Bronchial epithelial cell (primary cell): ENCODE measurements at places on chromosomes 2 and 18.

GRCh38 chr2:74290066-74290465 lies 53.1 kb downstream of the SLC4A5 start:
- no peak for DNase-seq

- DNase-seq = peak; percentile 69
Measured at GRCh38 chr2:85602476-85603234, at the start of gene TMEM150A. Gene TMEM150A (minus strand): TSS chr2:85602698. CDS start chr2:85601948, 750 bp downstream.

GRCh38 chr18:79930020-79930642 lies 21.3 kb downstream of the SLC66A2 start:
- no peak for DNase-seq

DNA sequence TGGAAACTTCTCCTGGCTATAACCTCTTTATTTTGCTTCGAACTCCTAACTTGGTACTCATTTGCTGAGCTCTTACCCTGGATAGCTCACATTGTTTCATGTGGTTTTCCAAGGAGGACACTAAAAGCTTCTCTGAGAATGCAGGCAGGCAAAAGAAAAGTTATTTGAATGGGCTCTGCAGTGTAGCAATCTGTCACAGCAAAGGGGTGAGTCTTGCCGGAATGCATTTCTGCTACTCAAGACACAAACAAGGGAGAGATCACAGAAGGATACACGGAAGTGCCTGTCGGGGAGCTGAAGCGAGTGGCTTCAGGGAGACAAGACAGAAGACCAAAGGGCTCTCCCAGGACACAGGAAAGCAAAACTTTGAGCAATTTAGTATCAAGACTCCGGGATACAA lies 265.4 kb downstream of the SS18 start:
- DNase-seq = no peak

DNA sequence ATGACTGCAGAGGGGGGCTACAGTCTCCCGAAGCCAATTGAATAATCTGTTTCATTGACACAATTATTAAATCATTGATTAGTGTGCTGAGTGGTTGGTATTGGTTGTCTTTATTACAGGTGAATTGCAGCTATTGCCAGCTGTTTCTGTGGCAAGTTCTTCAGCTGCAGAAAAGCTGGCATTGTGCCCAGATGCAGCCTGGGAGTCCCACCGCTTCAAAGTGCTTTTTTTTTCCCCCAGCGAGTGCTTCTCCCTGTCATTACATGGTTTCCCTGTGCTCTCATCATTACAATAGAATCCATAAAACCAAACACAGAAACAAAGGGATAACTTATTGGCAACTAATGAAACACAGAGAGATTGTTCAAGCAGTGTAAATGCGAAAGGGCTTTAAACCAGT lies 164.7 kb downstream of the GRB14 start:
- DNase-seq = no peak

- DNase-seq = no peak
Measured at GRCh38 chr2:237156031-237156856, 70.6 kb downstream of the COPS8 start.

DNA sequence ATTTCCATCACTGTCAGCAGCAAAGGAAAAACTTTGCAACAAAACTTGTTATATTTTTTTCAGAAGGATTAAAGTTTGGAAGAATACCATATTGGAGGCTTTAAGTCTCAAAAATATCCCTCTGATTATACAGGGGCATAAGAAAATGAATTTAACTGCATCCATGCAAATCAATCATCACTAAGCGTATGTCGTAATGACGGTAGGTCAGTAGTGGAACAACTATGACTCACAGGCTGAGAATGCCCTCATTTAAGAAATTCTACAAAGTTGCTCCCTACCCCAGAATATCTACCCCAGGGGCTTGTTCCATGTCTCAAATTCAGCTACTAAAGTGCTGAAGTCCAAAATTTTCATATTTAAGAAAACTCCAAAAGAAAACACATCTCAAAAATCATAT lies 12.5 kb upstream of the NAB1 start:
- peak; percentile 90 for DNase-seq

DNA sequence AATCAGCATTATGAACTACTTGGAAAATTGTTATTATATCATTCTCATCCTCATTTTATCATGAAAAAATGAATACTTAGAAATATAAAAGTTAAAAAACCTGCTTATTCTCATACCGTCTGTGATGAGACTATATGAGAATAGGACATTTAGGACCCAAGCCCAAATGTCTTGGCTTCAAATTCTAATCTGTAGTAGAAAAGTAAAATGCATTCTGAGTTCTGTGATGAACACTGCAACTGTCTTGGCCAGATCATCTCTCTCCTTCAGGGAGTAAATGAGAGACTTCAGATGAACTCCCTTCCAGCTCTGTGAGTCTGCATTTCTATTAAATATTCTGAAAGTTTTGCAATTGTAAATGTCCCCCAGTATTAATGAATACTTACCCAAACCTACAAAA lies 940.7 kb upstream of the KLHL29 start:
- DNase-seq = no peak

DNA sequence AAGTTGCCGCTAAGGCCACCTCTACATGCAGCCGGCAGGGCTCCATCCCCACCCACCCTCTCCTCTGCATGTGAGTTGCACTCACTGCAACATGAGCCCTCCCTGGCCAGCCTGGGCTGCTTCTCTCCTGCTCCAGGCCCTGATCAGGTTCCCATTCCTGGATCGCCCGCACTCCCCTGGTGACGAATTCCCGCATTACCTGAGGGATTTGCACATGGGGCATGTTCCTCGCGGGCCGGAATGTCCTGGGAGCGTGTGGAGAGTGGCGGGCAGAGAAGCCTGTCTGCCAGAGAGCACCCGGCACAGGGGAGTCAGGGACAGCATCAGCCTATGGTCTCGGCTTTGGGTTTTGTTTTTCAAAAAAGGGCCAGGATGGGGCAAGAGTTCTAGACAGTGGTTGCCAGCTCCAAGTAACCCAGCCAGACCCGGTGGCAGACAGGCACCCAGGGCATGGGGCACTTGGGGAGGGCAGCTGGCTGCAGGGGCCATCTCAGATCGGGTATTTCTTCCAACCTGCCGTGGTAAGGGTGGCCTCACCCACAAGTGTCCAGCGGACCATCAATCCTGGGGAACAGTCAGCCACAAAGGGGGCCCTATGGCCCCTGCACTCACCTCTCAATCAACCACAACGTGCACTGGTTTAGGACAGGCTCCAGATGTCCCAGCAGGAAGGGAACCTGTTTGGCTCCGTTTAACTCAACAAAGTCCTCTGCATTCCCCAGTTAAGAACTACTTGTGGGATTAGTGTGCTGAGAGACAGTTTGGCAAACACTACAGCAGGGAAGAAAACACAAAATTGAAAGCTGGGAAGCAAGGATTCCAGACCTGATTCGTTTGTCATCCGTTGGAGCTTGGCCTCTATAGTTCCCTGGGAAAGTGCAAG lies 187.7 kb downstream of the SMAD7 start:
- DNase-seq = no peak

DNA sequence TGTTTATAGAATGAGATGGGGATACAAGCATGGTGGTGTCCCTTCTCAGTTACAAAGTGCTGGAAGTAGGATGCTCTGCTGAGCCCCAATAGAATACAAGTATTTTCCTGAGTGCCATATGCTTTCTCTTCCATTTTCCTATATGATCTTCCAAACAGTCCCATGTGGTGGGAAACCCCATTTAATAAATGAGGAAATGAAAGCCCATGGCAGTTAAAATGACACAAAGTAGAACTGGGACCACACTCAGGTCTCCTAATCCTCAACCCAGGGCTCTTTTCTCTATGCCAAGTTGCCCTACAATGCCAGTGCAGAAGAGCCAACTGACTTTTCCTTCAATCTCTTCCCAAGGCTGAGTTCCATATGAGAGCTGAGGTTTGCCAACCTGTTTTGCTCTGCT lies 210.2 kb upstream of the FBXO11 start:
- no peak for DNase-seq

GRCh38 chr18:77061946-77062517 lies 70.6 kb downstream of the MBP start:
- DNase-seq = no peak

DNA sequence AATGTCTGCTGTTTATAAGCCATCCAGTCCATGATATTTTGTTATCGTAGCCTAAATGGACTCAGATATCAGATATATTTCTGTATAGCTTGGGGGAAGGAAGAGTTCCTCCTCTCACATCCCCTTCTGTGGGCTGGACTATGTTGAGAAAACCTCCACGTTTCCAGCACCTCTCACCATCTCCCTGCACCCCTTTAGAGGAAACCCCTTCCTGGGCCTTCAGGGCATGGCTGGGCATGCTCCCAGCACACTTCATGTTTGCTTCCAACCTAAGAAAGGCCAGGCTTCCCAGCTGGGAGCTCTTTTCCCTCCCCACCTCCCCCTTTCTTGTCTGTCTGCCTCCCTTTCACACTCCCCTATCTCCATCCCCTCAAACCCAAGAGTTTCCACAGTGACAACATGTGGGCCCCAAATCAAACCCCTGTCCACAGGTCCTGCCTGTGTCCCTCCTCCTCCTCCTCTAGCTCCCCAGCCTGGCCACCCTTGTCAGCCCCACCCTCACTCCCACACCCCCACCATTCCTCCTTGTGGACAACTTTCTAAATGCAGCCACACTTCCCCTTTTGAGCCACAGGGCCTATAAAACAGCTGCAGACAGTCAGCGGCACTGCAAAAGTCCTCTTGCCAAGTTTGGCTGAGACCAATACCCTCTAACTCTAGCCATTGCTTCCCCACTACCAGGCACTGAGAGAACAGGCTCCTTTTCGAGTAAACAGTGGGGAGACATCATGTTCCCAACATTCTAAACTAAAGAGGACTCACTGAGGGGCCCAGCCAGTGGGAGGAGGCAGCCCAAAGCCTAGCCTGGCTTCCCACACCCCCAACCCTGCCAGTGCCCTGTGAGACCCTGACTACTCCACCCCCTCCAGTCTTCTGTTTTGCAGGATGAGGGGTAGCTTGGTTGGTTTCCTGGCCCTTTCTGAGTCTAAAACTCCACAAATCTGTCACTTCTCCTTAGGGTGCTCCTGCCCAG lies 120.5 kb downstream of the ZFP36L2 start:
- peak; percentile 65 for DNase-seq

- no peak for DNase-seq
Measured at GRCh38 chr2:138516030-138516704, 14.6 kb downstream of the SPOPL start.

GRCh38 chr2:238950551-238950950 lies 102.7 kb downstream of the TWIST2 start:
- no peak for DNase-seq
